Activated T-cell treated with anti-CD3 and anti-CD28 coated beads, Interleukin-2, amount 50 U/mL, for 4 hours (primary cell): ENCODE measurements at places on chromosomes 13 and 19. TPM values are rescaled to one million over a fixed set of nuclear protein-coding genes. Genes with fewer than 3 reads are reported as not detected.

Gene ATXN8OS
- not detected for total RNA-seq

GRCh38 chr13:22744688-22745452 lies 435.9 kb upstream of the SGCG start:
- no peak for DNase-seq

Gene ZNF90
- 4.5 TPM for total RNA-seq

GRCh38 chr13:30607908-30608307 lies 9.8 kb upstream of the USPL1 start:
- peak; percentile 49 for DNase-seq

GRCh38 chr13:91247768-91248167 lies 99.7 kb upstream of the MIR17HG start:
- no peak for DNase-seq

Gene CGB5
- total RNA-seq, result not detected

- DNase-seq, result no peak
These were observed 57.4 kb downstream of the PEPD start for GRCh38 chr19:33464010-33464732.

DNA sequence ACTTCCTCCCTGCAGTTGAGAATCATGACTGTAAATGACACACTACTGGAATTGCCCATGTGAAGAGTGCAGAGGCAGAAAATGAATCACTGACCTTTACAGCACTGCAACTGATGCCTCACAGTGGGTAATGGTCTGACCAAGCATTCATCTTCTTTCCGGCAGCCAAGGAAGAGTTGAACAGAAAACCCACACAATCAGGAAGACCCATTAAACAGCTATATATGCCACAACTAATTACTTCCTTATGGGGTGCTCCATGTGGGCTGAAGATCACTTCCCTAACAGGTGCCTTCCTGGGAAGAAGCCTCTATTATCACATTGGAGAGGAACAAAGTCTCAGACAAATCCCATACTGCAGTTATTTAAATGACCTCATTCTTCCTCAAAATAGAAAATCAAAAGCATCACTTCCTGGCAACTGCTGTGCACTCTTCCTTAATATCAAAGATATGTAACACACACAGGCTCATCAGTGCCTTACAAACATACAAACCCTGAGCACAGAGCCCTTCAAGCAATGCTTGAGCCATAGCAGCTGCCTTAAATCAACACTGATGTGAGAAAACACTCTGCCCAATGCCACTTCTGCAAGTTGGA lies 45.8 kb downstream of the RUBCNL start:
- DNase-seq, result no peak

DNA sequence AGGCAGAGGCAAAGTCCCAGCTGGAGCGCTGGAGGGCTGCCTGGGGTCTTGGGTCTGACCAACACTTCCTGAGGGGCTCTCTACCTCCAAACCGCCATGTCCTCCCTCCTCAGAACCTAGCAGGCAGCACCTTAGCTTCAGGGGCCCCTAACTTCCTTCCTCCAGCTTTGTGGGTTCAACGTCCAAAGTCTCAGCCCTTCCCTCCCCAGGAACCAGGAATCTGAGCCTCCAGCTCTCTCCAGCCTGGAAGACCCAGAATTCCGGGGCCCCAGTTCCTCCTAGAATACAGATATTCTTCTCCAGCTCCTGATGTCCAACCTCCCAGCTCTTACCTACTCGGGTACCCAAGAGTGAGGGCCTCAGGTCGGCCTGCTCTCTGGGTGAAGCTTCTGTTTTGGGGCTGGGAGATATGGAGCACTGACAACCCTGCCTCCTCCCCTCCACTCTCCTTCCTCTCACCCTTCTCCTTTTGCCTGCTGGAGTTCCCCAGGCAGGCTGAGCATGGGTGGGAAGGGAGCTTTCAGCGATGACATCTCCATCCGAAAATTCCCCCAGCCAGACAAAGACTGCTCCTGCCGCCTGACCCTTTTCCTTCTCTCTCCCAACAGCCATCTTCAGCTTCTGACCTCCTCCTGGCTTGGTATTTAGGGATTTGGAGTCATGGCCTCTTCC lies 3.5 kb downstream of the TMEM150B start:
- no peak for DNase-seq

Gene NKG7
- total RNA-seq, result 153 TPM

Gene PCDH17
- total RNA-seq, result 0.05 TPM

DNA sequence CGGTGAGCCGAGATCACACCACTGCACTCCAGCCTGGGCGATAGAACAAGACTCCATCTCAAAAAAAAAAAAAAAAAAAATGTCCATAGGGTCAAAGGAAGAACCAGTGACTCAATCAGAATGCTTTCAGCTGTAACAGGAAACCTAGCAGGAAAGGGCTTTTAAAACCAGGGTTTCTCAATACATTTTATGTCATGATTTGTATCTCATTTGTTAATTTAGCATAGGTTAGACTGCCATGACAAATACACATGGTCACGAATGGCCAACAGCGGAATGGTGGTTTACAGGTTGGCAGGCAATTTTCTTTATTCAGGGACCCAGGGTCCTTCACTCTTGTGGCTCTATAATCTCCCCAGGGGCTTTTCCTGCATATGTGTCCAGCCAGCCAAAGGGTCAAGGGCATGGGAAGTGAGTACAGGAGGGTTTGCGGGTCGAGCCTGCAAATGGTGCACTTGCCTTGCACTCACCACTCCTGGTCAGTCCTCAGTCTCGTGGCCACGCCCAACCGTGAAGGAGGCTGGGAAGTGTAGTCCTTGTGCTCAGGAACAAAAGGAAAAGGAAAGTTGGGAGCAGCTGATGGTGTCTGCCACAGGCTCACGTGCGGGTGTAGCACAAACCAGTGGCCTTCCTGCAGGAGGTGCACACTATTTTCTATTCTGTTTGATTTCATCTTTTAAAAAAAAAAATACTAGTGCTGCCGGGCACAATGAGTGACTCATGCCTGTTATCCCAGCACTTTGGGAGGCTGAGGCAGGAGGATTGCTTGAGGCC lies 14.8 kb downstream of the DHX34 start:
- DNase-seq, result no peak

Gene SOX21
- total RNA-seq, result not detected

GRCh38 chr13:112350300-112350699 lies 25.9 kb upstream of the SPACA7 start:
- DNase-seq, result no peak

- DNase-seq, result no peak
These were observed 126.6 kb upstream of the UFM1 start for GRCh38 chr13:38223089-38223488.

DNA sequence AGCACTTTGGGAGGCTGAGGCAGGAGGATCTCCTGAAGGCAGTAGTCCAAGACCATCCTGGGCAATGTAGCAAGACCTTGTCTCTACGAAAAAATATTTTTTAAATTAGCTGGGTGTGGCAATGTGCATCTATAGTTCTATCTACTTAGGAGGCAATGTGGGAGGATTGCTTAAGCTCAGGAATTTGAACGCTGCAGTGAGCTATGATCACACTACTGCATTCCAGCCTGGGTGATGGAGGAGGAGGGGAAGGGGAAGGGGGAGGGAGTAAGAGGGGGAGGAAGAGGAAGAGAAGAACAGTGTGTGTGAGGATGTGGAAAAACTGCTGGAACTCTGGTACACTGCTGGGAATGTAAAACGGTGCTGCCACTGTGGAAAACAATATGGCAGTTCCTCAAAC lies 9.2 kb upstream of the CLIP3 start:
- DNase-seq, result no peak

Gene ZNF99
- not detected for total RNA-seq
